Stimulated activated CD4-positive, alpha-beta T cell treated with anti-CD3 and anti-CD28 coated beads, Interleukin-1b, Interleukin-23, amount 100 ng/mL, for 48 hours (primary cell): ENCODE measurements at places on chromosomes 12 and 14.

DNA sequence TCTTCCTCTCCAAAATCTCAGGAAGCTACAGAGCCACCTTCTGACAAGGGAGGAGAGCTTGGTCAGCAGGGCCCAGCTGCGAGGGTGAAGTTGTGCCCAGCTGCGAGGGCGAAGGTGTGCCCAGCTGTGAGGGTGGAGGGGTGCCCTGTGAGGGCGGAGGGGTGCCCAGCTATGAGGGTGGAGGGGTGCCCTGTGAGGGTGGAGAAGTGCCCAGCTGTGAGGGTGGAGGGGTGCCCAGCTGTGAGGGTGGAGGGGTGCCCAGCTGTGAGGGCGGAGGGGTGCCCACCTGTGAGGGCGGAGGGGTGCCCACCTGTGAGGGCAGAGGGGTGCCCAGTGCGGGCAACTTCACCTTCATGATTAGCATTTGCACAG, 20.4 kb upstream of the TTC7B start:
- no peak for DNase-seq

- no peak for DNase-seq
Measured at GRCh38 chr14:51534610-51535011, 117.1 kb upstream of the FRMD6 start.

DNA sequence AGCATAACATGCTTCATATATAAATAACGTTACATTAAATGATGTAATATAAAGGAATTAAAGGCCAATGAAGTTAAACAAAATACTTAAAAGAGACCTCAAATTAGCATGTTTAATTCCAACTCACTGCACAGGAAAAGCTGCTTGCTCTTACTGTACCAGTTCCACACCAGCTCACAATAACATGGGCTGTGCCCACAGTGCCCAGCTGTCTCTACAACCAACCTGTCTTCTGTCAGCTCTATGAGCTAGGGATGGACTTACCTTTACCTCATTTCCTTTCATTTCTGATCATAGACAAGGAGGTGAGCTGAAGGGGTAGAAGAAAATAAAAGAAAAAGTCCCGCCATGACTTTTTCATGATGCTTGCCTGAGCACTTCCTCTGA, 64.8 kb downstream of the NKX2-1 start:
- DNase-seq: no peak

- no peak for DNase-seq
Measured at GRCh38 chr14:88426271-88426670, 40.8 kb downstream of the SPATA7 start.

GRCh38 chr12:17030338-17030737, 424.4 kb upstream of the LMO3 start:
- no peak for DNase-seq

DNA sequence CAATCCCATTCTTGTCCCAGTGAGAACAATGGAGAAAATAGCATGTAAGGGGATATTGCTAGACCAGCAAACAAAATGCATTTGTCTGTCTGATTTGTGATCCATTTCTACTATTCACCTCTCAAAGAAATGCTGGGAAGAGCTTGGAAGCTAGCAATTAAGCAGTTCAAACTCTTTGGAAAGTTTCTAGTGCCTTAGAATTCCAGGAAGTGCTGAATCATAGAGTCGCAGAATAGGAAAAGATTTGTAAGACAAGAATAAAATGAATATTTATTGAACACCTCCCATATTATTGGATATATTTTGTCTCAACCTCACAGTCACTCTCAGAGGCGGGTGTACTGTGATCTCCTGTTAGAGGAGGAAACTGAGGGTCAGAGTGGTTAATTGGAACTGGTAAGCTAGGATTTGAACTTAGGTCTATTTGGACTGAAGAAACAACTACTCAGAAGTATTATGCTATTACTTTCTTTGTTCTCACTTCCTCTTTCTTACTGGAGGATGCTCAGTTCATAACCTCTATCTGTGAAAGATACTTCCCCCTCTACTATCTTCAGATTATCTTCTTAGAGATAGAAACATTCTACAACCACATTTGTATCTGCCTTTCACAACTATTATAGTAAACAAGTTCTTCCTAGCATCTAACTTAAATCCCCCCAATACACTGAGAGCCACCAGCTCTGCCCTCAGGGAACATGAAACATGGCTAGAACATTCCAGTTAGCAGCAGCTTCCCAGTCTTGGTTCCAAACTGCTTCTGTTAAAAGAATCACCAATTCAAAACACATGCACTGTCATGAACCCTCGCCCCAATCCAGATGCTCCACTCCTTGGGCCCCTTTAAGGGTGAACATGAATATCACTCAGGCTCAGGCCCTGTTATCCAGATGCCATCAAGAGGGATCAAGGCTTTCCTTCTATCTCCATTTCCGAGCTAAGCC, 64.2 kb downstream of the DRAM1 start:
- no peak for DNase-seq

GRCh38 chr14:65421201-65421981, 8.9 kb downstream of the FUT8 start:
- no peak for DNase-seq

- no peak for DNase-seq
Measured at GRCh38 chr12:106254724-106255123, 6.9 kb upstream of the CKAP4 start.

- DNase-seq: no peak
Measured at GRCh38 chr14:68327231-68327630, 465.6 kb downstream of the ZFP36L1 start.

DNA sequence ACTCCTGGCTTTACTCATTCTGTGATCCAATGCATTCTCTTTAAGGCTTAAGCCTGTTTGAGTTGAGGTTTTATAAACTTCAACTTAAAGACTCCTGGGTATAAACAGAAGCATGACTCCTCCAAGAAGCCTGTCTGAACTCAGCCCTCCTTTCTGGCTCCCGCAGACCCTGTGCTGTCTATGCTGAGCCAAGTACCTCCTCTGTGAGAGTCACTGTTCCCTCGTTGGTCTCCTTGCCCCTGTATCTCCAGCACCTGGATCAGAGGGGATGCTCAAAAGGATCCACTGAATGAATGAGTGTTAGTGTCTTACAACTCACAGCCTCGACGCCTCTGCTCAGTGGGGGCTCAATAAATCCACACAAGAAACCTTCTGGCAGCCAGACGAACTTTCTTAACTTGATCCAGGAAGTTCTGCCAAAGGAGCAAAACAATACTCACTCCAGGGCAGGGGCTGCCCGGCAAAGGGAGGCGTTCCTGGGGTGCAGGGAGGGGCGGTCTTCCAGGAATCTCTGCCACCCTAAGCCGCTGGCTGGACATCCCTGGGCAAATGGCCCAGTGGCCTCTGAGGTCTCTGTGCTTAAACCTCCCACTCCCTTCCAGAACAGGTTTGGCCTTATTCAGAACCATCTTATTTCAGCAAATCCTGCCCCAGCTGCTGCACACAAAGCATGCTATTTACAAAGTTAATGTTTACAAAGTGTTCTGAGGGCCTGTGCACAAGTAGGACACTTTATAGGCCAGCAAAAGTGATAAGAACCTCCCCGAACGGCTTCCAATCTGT, 32.9 kb downstream of the MAP1LC3B2 start:
- no peak for DNase-seq

GRCh38 chr12:59850268-59850667, 254.4 kb downstream of the SLC16A7 start:
- DNase-seq: no peak

DNA sequence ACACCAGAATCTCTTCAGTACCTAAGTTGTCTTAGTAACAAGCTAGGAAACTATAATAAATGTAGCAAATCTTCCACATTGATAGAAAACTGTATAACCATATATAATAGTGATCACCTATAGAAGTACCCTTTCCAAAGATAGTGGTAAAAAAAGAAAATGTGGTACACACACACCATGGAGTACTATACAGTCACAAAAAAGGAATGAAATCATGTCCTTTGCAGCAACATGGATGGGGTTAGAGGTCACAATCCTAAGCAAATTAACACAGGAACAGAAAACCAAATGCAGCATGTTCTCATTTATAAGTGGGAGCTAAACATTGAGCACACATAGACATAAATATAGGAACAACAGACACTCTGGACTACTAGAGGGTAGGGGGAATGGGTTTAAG, 90.5 kb downstream of the SLC25A21 start:
- DNase-seq: no peak

- DNase-seq: no peak
Measured at GRCh38 chr12:71158361-71158882, 623 bp upstream of the TSPAN8 start.

DNA sequence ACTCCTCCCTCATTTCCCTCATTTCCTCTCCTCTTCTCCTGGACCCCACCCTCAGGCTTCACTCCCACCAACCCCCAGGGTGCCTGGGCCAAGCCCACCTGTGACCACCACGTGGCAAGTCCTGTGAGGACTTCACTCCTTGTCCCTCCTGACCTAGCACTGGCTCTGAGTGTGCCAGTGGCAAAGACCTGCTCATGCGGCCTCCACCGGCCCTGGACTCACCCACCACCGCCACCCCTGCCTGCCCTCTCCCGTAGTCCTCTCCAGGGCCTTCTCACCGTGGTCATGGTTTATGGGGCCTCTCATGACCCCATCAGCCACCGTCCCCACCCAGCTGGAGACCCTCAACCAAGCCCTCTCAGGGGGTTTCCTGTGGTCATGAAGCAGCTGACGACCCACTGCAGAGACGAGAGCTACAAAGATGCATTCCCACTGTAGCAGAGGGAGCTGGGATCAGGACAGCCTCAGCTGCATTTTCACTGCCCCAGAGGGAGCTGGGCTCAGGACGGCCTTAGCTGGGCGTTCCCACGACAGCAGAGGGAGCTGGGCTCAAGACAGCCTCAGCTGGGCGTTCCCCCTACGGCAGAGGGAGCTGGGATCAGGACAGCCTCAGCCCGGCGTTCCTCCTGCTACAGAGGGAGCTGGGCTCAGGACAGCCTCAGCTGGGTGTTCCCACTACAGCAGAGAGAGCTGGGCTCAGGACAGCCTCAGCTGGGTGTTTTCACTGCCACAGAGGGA, 3.2 kb upstream of the C14orf180 start:
- DNase-seq: no peak

GRCh38 chr14:36467332-36467731, 52.7 kb downstream of the NKX2-1 start:
- DNase-seq: no peak

- DNase-seq: peak; percentile 21
Measured at GRCh38 chr12:93572712-93573551, 457 bp downstream of the SOCS2 start.

- no peak for DNase-seq
Measured at GRCh38 chr12:62625228-62625627, 158.6 kb downstream of the MON2 start.

- DNase-seq: no peak
Measured at GRCh38 chr12:109919456-109919855, 19.4 kb downstream of the TCHP start.
